Epithelial cell of esophagus (primary cell): ENCODE measurements at places on chromosomes 4 and X.

GRCh38 chr4:183129675-183130074, 30.6 kb downstream of the WWC2 start:
- DNase-seq, result no peak

DNA sequence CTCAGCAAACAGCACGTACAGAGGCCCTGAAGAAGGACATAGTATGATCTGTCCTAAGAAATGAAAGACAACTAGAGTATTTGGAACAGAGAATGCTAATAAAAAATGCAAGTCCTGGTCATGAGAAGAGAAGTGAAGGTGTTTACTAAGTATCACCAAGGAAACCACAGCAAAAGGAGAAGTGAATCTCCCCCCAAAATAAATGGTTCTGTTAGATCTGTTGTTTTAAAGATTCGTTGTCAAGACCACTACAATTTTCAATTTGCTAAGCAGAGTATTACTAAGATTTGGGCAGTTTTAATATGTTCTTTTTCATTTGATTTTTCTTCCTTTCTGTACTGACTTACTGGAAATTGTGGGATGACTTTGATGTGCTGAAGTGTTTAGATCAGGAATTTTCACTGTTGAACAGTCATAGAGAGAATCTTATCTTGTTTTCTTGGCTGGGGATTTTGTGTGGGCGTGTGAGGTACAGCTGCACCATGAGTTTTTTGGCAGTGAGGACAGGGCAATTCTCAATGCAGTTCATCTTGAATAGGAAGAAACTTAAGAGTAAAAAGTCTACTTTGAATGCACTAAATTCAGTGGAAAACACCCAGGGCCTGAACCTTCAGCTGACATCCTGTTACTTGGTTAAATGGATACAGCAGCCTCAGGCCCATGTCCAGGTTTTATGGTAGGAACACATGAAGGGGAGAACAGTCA, 132.2 kb downstream of the STIM2 start:
- no peak for DNase-seq

- no peak for DNase-seq
Measured at GRCh38 chrX:39693298-39693697, 404.5 kb downstream of the BCOR start.

GRCh38 chrX:12360986-12361598, 222.8 kb downstream of the FRMPD4 start:
- DNase-seq, result peak; percentile 6

DNA sequence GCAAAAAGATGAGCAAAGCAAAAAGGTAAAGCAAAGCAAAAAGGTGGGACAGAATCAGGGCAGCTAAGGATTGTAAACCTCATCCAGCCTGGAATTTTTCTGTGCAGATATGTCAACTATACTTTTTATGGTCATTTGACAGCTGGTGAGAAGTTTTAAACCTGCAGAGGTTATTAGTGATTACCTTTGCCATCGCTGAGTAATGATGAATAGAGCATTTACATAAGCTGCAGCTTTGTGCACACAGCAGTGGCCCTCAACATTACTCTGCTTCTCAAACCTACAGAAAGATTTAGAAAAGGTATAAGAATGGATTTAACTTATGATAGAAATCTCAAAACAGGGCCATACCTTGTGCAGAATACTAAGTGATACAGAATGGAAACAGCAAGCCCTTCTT, 54.5 kb upstream of the C4orf54 start:
- DNase-seq, result no peak

- DNase-seq, result no peak
Measured at GRCh38 chr4:11904117-11904535, 475.4 kb upstream of the HS3ST1 start.

DNA sequence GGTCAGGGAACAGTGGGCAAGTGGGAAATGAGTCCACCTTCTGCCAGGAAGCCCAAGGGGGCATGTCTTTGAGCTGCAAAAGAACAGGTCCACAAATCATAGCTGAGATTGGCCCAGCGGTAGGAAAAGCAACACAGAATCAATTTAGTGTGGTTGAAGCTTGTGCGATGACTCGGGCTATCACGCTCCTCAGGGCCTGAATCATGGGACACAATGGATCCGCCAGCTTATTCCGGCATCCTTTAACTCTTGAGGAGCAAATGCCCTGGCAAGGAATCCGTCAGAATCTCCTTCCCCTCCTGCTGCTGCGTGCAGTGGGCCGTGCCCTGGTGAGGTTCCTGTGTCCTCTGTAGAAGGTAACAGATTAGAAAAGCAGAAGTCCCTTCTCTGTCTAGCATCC, 98.0 kb downstream of the RELL1 start:
- no peak for DNase-seq

- DNase-seq, result peak; percentile 4
Measured at GRCh38 chr4:30399476-30399875, 320.7 kb upstream of the PCDH7 start.

DNA sequence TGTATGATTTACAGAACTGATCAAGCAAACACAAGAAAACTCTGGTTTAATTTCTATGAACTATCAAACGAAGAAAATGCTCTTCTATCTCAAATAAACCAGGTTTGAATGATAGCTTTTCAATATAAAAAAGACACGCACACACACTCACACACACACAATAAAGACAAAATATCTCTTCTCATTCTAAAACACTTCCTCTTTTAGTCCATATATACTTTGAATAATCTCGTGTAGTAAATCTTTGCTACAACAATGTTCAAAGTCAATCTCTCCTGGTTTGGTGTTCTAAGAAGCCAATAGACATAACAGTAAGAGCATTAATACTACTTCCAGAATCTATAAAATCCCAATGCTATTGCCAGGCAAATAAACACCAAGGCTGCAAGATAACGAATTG, 13.3 kb downstream of the CXCL2 start:
- no peak for DNase-seq

GRCh38 chr4:99165978-99166377, 21.9 kb upstream of the ADH4 start:
- DNase-seq, result peak; percentile 66

DNA sequence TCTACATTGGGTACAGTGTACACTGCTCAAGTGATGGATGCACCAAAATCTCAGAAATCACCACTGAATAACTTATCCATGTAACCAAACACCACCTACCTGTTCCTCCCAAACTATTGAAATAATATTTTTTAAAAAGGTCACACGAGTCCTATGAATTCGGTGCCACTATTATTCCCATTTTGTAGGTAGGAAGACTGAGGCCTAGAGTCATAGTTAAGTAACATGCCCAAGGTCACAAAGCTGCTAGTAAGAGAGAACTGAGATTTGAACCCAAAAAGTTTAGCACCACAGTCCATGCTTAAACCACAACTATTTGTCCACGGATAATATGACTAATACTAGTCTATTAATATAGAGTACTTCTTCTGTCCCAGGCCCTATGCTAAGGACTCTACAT, 2.7 kb downstream of the ARHGEF6 start:
- no peak for DNase-seq

DNA sequence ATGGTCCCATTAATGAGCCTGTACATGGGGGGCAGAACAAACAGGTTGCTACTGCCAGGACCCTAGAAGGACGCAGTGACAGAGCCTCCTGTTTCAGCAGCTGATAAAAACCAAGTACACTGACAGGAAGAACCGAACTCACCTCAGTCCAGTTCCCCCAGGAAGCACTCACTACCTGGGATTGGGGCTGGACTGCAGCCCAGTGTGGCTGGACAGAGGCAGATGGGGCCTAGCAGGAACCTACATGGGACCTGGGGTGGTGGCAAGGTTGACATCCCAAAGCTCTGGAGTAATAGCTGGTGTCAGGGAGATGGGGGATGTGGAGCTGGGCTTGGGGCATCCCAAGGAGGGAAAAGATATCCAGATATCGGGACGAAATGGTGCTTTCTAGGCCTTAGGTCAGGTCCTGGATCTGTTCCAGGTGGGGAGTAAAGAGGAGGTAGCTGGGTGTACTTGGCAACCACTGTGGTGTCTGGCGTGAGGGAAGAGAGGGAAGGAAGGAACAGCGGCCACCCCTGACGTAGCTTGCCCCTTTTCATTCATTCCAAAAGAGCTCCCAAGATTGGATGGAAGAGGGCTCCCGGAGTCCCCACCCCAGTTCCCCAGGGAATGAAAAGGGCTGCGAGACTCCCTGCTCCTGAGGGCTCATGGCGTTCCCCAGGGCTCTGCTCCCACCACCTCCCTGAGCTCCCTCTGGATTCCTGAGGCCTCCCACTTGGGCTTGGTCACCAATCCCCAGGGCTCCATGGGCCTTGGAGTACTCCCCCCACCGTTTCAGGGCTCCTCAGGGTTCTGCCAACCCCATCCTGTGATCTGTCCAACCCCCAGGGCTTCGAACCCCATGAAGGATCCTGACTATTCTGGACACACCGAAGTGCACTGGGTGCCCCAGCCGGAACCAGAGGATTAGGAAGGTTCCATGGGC, 4.5 kb downstream of the EMD start:
- DNase-seq, result no peak

- no peak for DNase-seq
Measured at GRCh38 chr4:48110452-48110978, 23.5 kb downstream of the TXK start.

DNA sequence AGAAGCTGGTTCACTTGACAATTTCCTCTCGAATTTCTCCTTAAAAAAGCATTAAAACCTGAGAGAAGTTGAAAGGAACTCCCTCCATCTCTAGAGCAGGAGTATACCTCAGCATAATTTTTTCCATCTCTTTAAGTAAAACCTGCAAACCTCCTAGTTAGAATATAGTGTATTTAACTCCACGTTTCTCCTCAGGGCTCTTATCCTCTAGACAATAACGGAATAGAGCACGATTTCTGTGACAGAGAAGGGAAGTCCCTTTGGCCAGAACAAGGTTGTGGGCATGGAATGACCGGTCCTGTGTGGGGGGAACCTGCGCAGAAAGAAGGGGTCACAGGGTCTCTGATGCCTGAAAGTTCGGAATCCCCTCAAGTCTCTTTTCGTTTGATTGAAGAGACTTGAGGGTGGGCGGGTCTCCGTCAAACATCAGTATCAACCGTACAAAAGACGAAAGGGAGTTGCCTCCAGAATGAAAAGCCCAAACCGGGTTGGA, 697 bp downstream of the ZNF280C start:
- DNase-seq, result no peak

- DNase-seq, result no peak
Measured at GRCh38 chrX:4690521-4690920, 977.1 kb upstream of the PRKX start.

DNA sequence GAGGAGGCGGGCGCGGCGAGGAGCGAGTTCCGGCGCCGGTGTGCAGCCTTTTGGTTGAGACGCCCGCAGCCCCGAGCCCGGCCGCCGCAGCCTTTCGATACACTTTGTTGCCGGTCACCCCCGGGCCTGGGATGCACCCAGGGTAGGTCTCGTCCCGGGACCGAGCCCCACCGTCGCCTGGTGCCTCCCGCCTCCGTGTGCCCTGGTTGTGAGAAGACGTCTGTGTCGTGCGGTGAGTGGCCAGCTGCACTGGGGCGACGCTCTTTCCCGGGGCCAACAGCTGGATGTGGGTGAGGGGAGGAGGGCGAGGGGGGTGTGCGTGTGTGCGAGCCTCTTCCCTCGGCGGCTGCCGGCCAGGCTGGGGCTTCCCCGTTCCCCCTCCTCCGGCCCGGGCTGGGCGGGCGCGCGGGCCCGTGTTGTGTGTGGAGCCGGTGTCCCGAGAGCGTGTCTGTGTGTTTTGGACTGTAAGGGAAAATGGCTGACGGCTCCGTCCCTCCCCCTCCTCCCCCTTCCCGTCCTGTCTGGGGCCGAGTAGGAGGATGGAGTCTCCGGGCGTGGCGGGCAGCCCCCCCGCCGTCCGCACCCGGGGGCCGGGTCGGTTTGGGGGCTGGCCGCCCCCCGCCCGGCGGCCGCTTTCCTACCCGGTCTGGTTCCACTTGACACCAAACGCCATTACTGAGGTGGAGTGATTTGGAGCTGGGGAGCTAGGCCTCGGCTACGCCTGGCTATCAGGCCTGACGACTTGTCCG, 807 bp downstream of the USP9X start:
- DNase-seq, result peak; percentile 50

GRCh38 chr4:41280010-41280409, 23.3 kb downstream of the UCHL1 start:
- no peak for DNase-seq

DNA sequence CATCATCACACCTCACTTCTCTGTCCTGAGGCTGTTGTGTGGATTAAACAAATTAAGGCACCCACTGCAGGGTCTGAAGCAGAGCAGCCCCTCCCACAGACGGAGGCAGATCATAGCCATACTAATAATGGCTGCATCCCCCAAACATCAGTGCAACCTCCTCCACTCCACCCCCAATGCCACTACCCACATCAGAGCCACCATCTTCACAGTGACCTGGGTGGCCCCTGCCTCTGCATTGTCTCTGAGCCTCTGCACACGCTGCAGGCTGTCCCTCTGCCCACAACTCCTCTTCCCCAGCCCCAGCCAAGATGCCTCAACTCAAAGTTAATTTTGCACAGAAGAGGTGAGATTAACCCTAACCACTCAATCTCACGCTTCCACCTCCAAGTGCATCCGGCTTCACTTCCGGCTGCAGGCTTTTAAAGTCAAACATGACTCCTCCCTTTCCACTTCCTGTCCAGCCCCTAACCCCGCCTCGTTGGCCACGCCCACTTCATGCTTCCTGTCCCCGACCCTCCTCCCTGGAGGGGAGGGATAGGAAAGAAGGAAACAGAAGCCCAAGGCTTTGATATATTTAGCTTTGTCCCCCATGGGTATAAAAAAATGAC, 22.7 kb downstream of the JAKMIP1 start:
- DNase-seq, result no peak

DNA sequence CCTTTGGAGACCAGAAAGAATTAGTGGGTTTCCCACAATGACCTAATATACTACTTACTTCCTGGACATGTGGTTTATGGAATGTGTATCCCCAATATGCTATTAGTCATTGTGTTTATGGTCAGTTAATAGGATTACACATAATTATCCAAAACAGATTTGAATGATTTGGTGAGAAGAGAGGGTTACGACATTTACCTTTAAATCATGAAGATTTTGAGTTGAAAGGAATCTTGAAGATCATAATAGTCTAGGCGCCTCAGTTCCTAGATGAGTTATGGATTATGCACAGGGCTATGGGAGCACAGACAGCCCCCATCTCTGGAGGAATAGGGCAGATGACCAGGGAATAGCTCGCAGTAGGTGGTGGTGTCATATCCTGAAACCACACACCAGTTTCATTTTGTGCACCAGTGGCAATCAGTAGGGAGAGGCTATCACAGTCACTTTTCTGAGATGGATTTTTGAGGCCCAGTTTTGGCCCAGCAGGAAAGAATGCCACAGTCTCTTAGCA, 61.3 kb downstream of the SEPTIN11 start:
- DNase-seq, result peak; percentile 62

- peak; percentile 57 for DNase-seq
Measured at GRCh38 chrX:73855546-73855945, 292.5 kb downstream of the CHIC1 start.

- peak; percentile 60 for DNase-seq
Measured at GRCh38 chr4:10161146-10161545, 44.5 kb upstream of the WDR1 start.

DNA sequence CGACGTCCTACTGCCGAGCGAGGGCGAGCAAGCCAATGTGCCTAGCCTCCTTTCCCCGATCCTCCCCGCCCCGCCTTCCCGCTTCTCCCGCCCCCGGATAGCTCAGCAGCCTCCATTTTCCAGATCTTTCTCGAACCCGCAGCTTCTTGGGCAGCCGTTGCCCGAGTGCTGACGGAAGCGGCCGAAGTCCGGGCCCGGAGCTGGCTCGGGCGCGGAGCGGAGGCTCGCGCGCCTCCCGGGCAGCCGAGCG, 172 bp upstream of the HSPA4L start:
- peak; percentile 88 for DNase-seq
